ENCODE measurements at places on chromosomes 5 and 9.
A peak's percentile ranks its signal among the peaks of the same experiment; 100 is the strongest.

GRCh38 chr9:113890704-113891103 lies 14.6 kb downstream of the ZNF618 start:
- DNase-seq, result no peak

DNA sequence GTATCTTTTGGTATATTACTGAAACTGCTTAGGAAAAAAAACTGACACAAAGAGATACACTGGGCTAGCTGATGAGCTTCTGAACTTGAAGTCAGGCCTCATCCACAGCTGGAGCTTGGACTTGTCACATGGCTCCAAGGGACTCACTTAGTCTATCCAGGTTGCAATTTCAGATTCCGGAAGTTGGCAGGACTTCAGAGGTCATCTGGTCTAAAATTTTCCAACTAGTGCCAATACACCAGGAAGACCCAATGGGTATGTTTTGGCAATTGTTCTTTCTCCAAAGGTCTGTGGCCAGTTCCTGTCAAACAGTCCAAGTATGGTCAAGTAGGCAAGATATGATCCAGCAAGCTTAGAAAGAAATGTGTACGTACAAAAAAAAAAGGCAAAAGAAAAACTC lies 36.7 kb downstream of the MRPS27 start:
- DNase-seq, result no peak

DNA sequence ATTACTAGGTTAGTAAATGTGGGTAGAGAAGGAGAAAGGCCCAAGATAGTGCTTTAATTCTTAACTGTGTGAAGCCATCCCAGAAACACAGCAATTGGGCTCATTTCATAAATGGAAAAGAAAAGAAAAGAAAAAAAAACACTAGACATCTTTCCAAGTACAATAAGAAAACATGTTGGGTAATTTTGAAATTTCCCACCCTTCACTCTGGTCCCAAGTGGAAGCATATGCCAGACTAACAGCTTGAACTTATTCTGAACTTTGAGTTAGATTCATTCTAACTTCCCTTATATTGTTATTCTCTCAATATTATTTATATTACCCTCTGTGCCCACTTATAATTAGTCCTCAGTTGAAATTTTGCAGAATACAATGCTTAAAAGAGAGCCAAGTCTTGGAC lies 113.4 kb upstream of the GHR start:
- no peak for DNase-seq

DNA sequence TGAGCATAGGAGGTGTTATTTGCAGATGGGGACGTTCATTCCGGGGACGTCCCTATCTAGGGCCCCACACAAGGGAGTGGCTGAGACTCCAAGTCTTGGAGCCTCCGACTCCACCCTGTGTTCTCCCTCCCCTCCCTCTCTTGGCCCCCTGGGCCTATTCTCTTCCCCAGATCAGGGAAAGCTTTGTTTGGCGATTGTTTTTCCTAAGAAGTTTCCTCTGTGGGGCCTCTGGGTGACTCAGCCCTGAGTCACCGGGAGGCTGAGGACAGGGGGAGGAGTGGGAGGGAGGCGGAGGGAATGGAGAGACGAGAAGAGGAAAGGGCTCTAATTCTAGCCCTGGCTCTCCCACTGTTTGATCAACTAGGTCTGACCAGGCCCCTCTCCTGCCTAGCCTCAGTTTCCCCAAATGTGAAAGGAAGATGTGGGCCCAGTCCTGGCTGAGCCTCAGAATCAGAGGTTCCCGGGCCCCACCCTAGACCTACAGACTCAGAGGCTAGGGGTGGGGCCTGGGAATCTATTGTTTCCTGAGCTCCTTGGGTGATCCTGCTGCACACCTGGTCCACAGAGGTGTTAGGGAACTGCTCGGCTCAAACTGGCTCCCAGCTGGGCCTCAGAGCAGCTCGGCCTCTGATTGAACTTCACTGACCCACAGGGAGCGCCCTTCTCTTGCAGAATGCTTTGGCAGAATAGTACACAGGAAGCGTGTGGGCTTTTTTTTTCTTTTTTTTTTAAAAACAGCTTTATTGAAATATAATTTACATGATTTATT lies 19.2 kb downstream of the GSN start:
- DNase-seq, result peak; percentile 99

- DNase-seq, result peak; percentile 83
Measured at GRCh38 chr5:17222664-17223063, 5.2 kb downstream of the BASP1 start.

GRCh38 chr9:79663300-79663699 lies 91.5 kb downstream of the TLE4 start:
- DNase-seq, result no peak

DNA sequence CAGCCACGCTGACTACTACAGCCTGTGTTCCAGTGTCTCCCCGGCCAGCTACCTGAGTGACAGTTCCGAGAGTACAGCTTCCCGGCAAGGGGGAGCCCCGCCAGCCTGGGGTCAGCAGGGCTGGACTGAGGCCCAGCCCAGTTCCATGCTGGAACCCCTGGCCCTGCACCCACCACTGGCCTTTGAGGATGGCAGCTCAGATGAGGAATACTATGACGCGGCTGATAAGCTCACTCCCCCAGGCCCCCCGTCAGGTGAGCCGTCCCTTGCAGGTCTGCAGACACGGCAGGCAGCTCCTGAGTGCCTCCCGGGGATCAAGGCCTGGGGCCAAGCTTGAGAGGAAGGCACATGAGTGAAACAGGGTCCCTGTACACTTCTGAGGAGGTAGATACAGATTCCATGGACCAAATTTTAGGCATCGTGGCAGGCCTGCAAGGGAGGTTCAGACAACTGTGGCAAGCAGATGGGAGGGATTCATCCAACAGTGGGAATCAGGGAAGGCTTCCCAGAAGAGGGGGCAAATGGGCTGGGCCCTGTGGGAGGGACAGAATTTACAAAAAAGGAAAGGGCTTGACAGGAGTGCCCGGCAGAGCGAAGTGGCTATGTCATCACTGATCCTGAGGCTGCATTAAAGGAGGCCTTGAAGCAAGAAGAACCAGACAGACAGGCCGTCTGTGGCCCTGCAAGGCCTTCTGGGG lies 12.8 kb upstream of the TRMT10B start:
- DNase-seq, result no peak

DNA sequence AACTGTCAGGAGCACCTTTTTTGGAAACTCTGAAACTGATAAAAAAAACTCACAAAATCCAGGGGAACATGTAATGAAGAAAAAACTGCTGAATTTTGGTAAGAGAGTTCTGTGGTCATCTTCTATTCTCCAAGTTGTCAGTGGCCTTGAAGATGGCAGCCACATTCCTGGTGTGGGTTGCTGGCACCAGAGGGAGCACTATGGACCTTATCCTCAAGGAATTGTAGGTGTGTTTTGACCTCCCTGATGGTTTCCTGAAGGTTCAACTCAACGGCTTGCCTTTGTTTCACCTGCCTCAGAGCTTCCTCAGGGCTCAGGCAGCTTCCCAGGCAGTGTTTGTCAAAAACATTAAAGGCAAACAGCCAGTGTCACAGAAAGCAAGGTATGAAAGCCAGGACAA lies 2.2 kb upstream of the SLC38A9 start:
- no peak for DNase-seq

DNA sequence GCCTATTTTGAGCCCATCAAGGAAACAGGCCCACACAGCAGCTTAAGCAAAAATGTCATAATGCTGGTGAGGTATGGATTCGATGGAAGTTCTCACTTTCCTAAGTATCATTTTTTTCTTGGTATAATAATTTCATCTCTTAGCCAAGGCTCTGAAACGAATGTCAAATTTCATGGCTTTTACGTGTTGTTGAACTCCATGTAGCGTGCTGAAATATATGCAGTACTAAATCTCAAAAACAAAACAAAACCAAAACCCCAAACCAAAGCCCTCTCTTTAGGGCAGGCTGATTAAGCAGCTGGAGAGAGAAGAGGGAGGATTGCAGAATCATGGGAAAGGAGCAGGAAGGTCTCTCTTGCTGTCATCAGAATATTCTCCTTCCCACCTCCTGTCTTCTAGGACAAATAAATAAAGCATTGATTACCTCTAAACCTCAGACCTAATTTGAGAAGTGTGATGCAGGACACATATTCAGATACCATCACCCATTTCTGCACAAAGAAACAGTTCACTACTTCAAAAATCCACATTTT lies 58.3 kb downstream of the TMEM174 start:
- DNase-seq, result no peak

DNA sequence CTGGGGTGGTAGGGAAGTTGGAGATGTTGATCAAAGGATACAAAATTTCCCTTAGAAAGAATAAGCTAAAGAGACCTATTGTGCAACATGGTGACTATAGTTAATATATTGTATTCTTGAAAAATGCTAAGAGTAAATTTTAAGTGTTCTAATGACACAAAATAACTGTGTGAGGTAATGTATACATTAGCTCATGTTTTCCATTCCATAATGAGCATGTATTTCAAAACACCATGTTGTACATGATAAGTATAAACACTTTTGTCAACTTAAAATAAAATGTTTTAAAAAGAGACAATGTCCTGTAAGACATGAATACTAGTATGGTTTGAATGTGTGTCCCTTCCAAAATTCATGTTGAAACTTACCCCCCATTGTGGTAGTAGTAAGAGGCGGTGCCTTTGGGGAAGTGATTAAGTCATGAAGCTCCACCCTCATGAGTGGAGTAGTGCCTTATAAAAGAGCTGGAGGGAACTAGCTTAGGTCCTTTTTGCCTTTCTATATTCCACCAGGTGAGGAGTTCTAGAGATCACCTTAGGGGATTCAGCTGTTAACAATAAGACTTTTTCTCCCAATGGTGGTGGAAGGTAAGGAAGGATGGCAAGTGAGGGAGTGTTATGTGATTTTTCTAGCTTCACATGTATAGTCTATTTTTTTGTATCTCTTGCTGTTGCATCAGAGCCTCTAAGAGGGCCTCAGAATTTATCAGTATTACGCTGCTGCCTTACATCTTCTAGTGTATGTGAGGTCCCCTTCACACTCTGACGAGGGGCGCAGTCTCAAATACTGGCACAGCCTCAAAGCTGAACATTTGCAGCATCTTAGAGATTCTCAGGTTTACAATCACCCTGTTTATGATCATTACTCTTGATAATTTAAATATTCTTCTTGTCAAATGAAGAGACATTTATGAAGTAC lies 94.9 kb upstream of the NREP start:
- DNase-seq, result no peak

DNA sequence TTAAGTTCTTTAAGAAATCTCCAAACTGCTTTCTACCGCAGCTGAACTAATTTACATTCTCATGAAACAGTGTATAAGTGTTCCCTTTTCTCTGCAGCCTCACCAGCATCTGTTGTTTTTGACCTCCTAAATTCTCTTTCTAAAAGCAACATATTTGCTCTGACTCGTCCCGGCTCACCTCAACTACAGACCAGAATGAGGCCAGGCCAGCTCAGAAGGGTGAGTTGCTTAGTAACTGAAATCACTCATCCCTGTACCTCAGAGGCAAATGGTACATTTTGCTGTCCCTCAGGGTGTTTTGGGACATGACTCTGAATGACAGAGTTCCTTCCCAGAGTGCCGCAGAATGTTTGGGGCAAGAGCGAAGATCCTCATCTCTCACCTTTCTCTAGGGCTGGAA lies 127.5 kb downstream of the FRMD3 start:
- DNase-seq, result no peak

DNA sequence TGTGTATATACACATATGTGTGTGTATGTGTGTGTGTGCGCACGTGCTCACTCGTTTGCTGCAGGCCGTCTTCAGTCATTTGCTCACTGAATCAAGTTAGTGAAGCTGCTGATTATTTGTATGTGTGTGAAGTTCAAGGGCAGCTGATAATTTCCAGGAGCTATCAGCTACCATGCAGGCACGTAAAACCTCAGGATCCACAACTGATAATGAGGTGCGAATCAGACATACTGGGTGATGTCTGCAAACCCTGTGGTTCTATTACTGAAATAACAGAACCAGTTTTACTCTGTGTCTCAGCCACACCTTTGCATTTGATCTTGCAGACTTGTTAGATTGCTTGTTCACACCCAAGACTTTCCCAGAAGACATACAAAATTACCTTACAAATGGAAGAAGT lies 257.6 kb downstream of the TAF11L14 start:
- DNase-seq, result no peak

GRCh38 chr9:114497236-114497635 lies 8.0 kb downstream of the WHRN start:
- no peak for DNase-seq

DNA sequence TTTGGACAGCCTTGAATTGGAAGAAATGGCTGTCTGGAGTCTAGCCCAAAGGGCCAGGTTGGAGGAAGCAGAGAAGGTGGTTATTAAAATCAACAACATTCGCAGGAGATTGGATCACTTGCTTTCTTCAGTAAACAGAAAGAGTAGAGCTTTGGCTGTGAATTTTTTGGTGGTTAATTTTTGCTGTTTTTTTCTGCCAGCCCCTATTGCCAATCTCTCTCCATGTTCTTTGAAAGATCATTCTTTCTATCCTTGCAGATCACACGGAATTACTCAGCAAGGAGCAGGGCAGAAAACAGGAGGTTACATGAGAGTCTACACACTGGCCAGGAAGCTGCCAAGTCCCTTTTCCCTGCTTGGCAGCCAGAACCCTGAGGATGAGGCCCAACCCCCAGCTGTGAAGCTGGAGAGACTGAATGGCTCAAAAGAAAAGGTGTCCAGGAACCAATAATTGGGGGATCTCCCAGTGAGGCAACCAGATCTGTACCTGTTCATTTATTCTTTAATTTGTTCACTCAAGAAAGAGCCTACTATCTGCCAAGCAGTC lies 13.0 kb downstream of the GLRX start:
- DNase-seq, result no peak

GRCh38 chr9:108100571-108100970 lies 611.0 kb upstream of the KLF4 start:
- no peak for DNase-seq

GRCh38 chr9:33211695-33212393 lies 28.1 kb upstream of the SPINK4 start:
- peak; percentile 35 for DNase-seq

DNA sequence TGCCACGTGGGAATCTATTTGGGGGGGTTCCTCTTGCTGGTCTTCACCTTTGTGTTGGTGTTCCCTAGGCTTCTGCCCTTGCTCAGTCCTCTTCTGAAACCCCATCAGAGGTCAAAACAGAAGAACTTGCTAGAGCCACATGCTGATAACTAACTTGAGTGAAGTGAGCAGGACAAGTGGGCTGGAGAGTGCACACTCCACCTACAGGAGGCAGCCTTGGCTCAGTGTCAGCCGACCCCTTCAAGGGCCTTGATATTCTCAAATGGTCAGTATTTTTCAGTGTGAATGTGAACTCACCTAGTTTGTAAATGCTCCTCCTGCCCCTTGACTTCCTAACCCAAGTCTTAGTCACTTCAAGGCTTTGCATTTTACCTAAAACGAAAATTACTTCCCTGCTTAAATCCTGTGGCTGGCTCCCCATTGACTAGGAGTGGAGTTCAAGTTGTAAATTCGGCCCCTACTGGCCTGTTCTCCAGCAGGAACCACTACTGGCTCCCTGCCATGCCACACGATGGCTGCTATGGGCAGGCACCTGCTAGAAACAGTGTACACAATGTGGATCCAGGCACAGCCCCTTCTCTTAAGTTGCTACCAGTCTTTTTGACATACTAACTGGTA lies 3.6 kb upstream of the SLC1A3 start:
- no peak for DNase-seq

DNA sequence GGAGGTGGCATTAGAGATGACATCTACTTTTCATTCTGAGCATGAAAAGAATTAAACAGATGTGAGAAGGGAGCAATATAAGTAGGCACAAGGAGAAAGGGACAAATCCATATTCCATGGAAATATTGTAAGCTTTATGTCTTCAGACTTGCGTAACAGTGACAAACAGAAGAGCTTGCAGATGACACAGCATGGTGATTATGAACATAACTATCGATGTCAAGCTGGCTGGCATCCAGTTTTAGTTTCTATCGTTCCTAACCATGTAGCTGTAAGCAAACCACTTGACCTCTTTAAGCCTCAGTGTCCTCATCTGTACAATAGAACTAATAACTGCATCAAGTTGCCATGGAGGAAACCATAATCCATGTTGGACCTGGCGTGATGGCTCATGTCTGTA lies 246.7 kb upstream of the ADRA1B start:
- peak; percentile 9 for DNase-seq

Measured in fibroblast of skin of right biceps (primary cell).